Panc1 (cell line): ENCODE measurements at places on chromosomes 3 and 15.

- DNase-seq, result no peak
Observed at GRCh38 chr15:90674476-90674875, 42.7 kb upstream of the BLM start.

DNA sequence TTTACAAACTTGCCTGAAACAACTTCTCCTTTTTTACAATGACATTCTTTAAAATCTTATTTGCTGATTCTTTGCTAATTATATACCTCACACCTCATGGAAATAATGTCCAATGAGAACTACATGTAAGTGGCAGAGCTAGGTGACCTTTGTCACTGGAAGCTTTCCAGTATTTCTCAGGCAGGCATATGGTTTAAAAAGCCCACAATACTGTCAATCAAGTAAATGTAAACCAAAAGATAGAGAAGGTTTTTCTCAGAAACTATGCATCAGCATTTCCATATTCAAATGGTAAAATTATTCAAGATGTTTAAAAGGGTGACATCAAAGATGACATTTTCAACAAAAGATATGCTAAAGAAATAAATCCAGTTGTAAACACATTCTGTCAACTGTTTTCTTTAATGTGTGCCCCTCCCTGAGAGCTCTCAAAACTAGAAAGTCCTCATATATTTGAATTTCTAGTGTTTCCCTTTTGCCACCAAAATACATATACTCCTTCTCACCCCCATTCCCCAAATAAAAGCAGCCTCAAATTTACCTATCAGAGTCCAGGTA is 10.1 kb upstream of the STRIT1 start:
- DNase-seq, result no peak

- no peak for DNase-seq
Observed at GRCh38 chr3:35383216-35383615, 256.1 kb upstream of the ARPP21 start.

DNA sequence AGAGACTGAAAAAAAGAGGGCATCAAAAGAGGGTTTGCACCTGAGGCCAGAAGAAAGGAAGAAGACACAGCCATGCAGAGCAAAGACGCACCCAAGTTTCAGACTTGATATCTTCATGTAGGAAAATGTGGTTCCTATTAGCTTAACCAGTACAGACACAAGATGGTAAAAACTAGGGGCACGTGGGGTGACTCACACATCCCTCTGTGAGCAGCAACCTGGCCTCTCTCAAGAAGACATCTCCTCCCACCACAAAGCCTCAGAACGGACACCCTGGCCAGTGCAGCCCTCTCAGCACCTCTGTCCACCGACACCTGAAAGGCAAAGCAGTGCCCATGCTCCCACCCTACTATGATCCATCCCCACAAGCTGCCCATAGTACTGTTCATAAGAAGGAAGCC is 33.3 kb downstream of the GLB1 start:
- no peak for DNase-seq

GRCh38 chr3:36823806-36824205 is 59.5 kb upstream of the DCLK3 start:
- no peak for DNase-seq

GRCh38 chr3:128490915-128491690 is 1.9 kb downstream of the GATA2 start:
- no peak for DNase-seq

DNA sequence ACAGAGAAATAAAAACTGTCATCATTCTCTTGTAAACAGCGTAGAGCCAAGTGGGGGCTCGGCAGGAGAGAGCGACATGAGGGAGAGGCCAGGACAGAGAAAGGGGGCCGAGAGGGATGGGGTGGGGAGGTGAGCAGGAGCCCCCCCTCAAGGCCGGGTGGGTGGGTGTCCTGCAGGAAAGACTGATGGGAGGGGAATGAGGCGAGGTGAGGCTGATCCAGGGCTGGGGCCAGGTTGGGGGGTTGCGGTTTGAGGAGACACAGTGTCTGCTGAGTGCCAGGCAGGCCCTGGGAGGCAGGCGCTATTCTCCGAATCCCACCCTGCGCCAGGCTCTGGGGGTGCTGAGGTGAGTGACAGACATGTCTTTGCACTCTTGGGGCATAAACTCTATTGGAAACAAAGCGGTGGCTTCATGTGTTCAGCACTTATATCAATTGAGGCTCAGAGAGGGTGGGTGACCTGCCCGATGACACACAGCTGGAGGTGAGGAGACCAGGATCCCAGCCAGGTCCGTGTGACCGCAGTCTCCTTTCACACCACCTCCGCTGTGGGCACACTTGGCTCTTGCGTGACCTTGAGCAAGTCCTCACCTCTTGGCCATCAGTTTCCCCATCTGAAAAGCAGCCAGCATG is 19.6 kb upstream of the CSPG4 start:
- no peak for DNase-seq

DNA sequence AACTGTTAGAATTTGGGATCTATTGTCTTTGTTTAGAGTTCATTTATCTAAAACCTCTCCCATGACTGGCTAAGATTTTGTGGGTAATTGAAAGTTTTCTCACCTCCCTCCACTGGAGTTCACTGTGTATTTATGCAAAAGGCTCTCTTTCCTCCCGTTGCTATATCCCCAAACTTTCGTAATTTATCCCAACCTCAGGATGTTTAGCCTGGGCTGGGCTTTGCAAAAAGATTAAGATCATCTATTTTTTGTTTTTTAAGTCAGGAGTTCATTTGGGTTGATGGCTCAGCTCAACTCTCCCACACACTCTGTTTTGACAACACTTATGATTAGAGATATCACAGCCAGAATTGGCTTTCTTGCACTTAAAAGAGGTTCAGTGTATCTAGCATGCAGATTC is 27.0 kb downstream of the SUCNR1 start:
- DNase-seq, result no peak

GRCh38 chr3:182979674-182980191 is 605 bp downstream of the DCUN1D1 start:
- no peak for DNase-seq

GRCh38 chr15:83709241-83709640 is 55.3 kb downstream of the ADAMTSL3 start:
- no peak for DNase-seq

GRCh38 chr15:57036352-57036751 is 117.9 kb downstream of the TCF12 start:
- DNase-seq, result no peak

GRCh38 chr3:49462222-49462621 is 7.8 kb upstream of the DAG1 start:
- DNase-seq, result no peak

DNA sequence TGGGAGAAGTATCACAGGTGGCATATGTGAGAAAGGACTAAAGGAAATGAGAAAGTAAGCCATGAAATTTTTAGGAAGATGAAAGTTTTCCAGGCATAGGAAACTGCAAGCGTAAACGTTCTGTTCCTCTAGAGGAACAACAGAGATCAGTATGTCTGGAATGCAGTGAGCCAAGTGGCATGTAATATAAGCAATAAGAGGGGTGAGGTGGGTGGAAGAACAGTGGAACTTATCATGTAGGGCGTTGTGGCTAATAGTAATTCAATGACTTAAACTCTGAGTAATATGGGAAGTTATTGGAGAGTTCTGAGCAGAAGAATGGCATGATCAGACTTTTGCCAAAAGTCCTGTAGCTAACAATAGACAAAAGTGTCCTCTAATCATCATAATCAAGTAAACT is 902.9 kb downstream of the EPHA3 start:
- no peak for DNase-seq

DNA sequence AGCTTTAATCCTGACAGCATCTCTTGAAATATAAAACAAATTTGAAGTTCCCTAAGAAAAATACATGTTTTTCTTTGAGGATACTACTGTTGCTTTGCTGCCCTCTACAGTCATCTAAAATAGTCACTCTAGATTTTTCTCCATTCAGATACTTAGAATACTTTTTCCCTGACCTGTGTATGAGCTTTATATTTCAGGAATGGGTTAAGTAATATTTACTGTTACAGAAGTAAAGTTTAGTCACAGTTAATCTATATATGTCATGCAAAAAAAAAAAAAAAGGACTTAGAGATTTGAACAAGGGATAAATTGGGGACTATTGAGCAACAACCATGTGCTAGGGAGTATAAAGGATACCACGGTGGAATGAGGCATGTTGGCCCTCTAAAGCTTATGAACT is 8.8 kb downstream of the NECTIN3 start:
- no peak for DNase-seq

DNA sequence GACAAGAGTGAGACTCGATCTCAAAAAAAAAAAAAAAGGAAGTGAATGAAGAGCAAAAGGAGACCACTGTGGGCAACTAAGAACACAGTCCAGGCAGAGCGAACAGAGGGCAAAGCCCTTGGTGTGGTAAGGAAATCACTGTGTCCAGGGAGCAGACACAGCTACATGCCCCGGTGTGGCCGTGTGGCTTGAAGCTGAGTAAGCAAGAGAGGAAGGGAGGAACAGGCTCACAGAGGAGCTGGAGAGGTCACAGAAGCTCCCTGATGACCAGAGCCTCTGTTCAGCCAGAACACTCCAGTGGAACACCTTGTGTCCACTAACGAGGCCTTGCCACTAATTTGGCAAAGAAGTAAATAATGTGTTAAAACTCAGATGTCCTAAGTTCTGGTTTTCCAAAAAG is 60.6 kb upstream of the GATA2 start:
- no peak for DNase-seq

DNA sequence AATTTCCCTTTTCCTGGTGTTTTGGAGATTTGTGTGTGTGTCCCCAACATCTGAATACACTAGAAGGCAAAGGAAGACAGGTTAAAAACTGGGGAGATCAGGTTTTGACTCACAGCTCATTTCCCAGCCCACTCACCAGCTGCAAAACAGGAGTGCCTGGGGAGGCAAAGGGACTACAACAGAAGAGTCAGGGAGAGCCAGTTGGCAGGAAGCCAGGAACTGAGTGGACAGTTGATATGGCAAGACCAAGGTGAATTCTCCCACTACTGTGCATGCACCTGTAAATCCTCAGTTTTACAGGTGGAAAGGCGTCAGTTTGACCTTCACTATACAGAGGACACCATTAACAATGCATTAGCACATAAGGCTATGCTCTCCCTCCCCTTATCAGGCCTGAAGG is 901.5 kb upstream of the SEMA6D start:
- no peak for DNase-seq

DNA sequence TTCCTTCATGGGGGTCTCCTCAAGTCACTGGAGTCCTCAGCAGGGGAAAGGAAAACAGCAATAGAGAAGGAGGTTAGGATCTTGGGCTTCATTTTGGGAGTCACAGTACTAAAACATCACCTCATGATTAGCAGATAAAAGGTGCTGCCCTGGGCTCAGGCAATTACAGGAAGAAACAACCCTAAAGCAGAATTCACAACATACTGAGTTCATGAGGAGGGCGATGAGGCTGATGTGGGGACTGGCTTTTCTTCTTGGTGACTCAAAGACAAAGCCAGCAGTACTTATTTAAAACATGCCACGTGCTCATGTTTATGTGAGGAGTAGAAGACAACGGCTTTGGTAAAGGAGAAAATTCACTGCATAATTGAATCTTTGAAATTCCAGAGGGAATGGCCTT is 822.3 kb upstream of the CFAP20DC start:
- DNase-seq, result no peak

DNA sequence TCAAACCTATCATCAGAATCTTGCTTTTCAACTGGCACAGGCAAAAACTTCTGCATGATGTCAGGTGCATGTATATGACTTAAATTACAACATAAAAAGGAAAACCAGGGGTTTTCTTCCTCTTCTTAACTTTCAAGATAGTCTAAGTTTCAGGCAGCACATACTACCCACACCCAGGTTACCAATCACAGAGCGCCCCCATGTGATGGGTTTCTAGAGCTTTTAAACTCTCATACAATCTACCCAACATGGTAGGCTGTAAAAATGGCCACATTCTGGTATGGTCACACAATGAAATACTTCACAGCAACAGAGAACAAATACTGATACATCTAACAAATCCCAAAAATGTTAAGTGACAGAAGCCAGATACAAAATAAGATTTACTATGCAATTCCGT is 7.4 kb downstream of the MESD start:
- DNase-seq, result no peak

GRCh38 chr3:87575550-87575949 is 299.2 kb upstream of the POU1F1 start:
- no peak for DNase-seq

- no peak for DNase-seq
Observed at GRCh38 chr3:128094295-128095151, 29.1 kb downstream of the RUVBL1 start.

DNA sequence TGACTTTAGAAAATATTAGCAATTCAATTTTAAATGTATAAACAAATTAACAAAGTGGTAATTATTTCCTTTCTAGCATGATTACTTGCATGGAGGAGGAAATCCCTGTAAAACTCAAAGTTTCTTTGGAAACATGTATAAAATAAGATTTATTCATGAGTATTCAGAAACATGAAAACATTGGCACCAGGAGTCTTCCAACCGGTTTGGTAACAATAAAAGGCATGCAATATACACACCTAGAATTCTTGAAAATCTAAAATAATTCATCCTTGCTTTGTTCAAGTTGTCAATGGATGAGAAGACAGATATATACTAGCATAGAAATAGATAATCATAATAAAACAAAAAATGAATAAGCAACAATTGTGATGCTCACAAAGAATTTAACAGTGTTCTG is 76.4 kb downstream of the ZPLD1 start:
- no peak for DNase-seq

- DNase-seq, result no peak
Observed at GRCh38 chr15:51322621-51323296, 15.6 kb downstream of the CYP19A1 start.

- no peak for DNase-seq
Observed at GRCh38 chr3:98587654-98588053, 5.8 kb downstream of the CPOX start.

GRCh38 chr15:34886134-34886533 is 83.4 kb downstream of the AQR start:
- DNase-seq, result no peak

GRCh38 chr3:190120269-190121060 is at the start of gene P3H2:
P3H2 (minus strand) TSS chr3:190120897; CDS start chr3:190120731, 166 bp downstream.
- no peak for DNase-seq

DNA sequence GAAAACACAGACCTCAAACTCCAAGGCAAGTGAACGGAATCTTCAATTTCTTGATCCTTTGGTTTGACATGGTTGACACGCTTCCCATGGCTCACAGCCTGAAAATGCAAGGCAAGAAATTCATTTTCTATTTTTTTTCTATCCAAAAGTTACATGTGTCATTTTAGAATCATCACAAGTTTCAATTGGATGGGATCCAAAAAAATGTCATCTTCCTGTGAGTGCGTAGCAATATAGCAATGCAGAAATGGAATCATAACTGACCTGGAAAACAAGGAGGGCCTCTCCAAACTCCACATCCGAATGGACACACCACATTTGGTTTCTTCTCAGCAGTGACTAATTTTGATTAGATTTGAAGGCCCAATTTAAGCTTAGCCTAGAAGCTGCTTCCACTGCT is 175.8 kb upstream of the ATP11B start:
- no peak for DNase-seq

- DNase-seq, result no peak
Observed at GRCh38 chr3:111299192-111299615, 227.6 kb downstream of the NECTIN3 start.
